Renal pelvis (tissue), 12 donors: ENCODE measurements at places on chromosomes 5 and 9.

- no peak for DNase-seq
Observed at GRCh38 chr5:147911427-147911826, 5.1 kb upstream of the C5orf46 start.

GRCh38 chr5:124902097-124902821 lies 155.8 kb upstream of the ZNF608 start:
- no peak for DNase-seq

GRCh38 chr9:88173378-88173999 lies 35.2 kb upstream of the SPATA31C2 start:
- DNase-seq, result no peak

DNA sequence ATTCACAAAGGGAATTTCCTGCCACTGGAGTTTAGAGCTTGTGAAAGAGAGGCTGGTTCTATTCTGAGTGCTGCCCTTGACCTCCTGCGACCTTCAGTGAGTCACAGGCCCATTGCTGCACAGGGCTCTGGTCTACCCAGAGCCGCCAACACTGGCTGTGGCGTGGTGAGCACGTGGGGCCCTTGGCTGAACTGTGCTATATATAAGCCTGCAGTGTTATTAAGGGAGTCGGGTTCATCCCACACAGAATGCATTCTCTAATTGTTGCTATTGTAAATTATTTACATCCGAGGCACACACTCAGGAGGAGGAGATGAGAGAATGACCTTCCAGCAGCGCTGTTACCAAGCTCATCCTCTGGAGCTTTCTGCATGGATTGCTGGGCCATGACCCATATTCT lies 47.1 kb downstream of the BRINP1 start:
- peak; percentile 71 for DNase-seq

GRCh38 chr5:6686915-6687409 lies 26.3 kb upstream of the TENT4A start:
- DNase-seq, result peak; percentile 77

DNA sequence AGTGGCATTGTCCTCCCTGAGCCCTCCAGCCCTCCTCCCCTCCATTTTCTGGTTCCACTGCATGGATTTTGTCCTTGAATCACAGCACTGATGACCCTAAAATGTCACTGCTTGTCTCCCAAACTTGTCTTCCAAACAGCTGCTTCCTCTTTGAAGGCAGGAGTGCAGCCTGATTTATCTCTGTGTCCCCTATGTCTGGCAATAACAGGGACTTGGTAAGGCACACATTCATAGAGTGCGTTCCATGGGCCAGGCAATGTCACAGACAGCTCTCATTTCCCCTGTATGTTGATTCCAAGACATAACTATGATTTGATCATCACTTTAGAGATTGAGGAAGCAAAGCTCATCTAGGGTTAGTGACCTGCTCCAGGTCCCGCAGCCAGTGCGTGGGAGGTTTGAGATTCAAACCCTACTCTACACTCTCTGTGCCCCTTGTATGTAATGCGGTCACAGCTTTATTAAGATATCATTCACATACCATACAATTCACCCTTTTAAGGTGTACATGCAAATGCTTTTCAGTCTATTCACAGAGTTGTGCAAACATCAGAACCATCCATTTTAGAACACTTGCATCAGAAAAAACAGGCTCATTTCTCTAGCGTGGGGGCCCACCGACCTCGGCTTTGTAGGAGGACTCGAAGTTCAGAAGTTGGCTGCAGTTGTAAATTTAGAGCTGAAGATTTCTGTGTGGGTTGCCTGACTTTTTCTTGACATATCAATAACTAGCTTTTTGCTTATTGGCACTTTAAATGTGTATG lies 28.4 kb upstream of the BOD1 start:
- DNase-seq, result no peak

DNA sequence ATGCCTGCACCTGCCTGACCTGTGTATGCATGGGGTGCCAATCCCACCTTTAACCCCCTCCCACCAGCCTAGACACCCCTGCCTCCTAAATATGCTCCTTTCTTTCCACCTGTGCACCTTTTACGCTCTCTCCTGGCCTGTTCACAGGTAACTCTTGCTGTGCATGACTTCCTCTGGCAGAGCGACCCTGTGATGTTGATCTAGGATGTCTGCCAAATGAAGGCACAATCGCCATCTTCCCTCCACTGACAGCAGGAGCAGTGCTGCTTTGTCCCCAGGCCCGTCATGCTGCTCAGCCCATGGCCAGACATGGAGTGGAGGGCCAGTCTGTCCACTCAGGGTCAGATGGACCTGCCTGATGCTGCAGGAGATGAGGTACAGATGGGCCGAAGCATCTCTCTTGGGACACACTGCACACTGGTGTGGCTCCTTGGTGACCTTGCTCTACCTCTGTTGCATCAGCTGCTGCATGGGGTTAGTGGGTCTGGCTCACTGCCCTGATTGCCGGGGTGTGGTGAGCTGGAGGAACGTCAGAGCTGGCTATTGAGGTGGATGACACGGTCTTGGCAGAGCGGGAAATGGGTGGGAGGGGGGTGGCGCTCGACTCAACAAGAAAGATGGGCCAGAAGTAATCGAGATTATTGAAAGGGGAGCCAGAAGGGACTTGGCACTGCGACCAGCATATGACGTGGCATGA lies 101.7 kb upstream of the PITX1 start:
- DNase-seq, result no peak

- DNase-seq, result no peak
Observed at GRCh38 chr5:170223906-170224305, 8.9 kb upstream of the C5orf58 start.
